ENCODE measurements at places on chromosomes 5 and 9. TPM values are rescaled to one million over a fixed set of nuclear protein-coding genes. Genes with fewer than 3 reads are reported as not detected.

DNA sequence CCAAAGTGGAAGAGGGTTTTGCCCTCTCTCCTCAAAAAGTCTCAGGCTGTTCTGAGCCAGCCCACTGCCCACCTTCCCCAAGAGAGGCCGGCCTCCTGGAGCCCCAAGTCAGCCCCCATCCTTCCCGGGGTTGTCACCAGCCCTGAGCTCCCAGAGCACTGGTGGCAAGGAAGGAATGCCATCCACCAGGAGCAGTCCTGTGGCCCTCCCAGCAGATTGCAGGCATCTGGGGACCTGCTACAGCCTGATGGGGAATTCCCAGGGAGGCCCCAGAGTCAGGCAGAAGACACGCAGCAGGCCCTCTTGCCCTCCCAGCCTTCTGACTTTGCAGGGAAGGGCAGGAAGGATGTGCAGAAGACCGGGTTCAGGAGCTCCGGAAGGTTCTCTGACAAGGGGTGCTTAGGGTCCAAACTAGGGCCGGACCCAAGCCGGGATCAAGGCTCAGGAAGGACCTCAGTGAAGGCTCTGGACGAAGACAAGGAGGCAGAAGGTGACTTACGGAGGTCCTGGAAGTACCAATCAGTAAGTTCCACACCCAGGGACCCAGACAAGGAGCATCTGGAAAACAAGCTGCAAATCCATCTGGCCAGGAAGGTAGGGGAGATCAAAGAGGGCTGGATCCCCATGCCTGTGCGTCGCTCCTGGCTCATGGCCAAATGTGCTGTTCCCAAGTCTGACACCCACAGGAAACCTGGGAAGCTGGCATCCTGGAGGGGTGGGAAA, 3.7 kb downstream of the SPATA31E1 start:
- H3K27me3 ChIP-seq = no peaks in the 10 kb centered on the region
- H3K4me1 ChIP-seq = no peaks in the 10 kb centered on the region

DNA sequence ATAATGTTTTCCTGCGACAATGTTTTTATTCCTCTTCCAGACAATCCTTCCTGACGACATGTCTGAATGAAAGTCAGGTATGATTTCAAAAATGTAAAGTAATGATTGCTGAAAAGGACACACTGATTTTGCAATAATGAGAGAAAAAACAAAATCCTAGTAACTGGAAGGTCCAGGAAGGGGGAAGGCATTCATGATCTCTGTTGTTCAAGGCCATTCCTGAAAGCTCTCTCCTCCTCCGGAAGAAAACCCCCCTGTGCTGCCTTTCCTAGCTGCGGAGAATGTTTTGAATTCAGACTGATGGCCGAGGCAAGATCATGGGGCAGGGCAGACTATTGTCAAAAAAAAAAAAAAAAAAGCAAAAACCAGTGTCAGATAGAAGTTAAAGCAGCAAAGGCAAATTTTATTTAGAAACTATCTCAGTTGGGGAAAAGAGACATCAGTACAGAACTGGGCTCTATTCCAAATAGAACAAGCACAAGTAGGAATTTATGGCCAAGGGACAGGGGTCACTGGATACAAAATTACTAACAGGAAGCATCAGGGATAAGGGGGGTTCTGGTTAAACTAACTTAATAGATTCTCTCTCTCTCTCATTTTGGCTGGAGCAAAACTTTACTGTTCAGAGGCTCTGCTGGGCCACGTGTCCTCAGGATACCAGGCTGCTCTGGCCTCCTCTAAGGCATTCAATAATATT, 36.5 kb upstream of the CTSV start:
- peaks cover 14% of the 10 kb centered on the region for H3K27me3 ChIP-seq
- DNase-seq = no peak
- no peak overlapping the region for H3K27ac ChIP-seq
- H3K36me3 ChIP-seq = no peaks in the 10 kb centered on the region

DNA sequence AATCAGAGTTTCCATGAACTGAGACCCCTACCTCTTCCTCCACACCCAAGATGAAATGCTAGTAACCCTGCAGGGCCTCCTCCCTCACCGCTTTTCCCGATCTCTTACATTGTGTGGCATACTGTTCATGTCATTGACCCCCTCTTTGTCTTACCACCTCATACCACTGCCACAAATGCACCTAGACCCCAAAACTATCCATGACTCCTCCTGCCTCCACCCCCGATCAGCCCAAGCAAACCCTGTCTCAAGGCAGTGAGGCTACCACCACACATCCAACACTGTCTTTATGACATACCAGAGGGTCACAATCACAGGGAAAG, 55.7 kb downstream of the PLAC8L1 start:
- no peak for DNase-seq
- no peak overlapping the region for H3K4me3 ChIP-seq
- no peaks in the 10 kb centered on the region for H3K27me3 ChIP-seq
- H3K36me3 ChIP-seq = no peaks in the 10 kb centered on the region

Gene PPWD1
- total RNA-seq = 23.5 TPM

Gene QRFP
- total RNA-seq = 0.77 TPM
